ENCODE measurements at places on chromosomes 16 and 17. TPM values are rescaled to one million over a fixed set of nuclear protein-coding genes. Genes with fewer than 3 reads are reported as not detected.

DNA sequence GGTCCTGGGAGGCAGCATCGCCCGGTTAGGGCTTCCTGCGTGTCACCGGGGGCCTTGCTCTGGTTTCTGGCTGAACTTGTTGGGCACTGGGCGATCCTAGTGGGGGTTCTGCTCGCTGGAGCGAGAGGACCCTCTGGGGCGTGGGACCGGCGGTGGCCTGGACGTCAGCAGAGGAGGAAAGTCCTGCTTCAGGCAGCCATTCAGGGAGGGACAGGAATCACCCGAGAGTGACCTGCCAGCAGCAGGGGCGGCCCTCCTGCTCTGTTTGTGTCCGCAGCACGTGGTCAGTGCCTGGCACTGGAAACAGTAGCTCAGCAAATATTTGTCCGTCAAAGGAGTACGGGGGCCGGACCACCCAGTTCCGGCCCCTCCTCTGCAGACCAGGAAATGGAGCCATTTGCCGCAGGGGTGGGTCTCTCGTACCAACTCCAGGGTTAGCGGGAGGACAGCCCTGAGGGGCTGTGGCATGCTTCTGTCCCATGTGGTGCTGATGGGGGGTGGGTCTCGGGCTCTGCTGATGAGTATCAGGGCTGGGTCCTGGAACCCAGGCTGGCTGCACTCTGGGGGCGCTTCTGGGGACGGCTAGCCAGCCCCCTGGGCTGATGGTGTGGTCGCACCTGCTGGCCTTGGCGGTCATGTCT lies 48.3 kb downstream of the BAIAP2 start:
- peak; percentile 75 for DNase-seq

- DNase-seq = no peak
Observed at GRCh38 chr17:71849783-71850768, 270.7 kb upstream of the SOX9 start.

- no peak for DNase-seq
Observed at GRCh38 chr17:80030730-80031410, 4.8 kb downstream of the TBC1D16 start.

DNA sequence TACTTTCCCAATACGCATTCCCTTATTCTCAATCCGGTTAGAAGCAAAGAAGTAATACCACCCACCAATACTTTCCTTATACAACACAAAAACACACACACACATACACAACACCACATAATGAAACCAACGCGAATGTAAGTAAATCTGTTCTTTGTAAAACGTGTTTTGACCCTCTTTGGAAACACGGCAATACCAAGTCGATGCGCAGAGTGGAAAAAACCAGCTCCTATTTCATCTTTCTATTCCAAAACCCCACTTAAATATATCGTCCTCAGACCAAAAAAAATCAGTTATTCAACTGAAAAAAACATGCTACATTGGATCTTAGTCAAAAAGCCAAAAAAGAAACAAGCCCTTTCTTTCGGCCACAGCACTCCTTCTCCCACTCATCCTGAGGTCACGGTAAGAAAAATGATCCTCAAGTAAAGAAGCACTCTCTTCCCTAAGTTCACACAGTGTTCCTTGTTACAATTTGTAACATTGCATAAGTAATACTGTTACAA lies 31.0 kb upstream of the ARL4D start:
- peak; percentile 87 for DNase-seq

- DNase-seq = peak; percentile 8
Observed at GRCh38 chr16:73846356-73846755, 450.3 kb upstream of the PSMD7 start.

DNA sequence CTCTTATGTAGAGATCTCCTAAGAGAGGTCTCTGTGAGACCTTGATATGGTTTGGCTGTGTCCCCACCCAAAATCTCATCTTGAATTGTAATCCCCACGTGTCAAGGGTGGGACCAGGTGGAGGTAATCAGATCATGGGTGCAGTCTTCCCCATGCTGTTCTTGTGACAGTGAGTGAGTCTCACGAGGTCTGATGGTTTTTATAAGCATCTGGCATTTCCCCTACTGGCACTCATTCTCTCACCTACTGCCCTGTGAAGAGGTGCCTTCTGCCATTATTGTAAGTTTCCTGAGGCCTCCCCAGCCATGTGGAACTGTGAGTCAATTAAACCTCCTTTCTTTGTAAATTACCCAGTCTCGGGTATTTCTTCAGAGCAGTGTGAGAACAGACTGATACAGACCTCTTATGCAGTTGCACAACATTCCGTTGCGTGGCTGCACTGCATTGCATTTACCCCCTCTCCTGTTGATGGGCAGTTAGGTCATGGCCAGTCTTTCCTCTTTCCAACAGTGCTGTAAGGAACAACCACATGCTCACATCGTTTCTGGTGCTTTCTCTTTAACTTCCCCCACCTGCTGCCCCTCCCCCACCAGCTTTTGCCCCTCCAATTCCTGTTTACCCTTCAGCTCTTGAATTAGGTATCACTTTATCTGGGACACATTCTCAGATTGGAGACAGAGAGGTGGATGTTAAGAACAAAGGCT lies 43.6 kb upstream of the MED9 start:
- DNase-seq = no peak

GRCh38 chr16:30377050-30377811 lies 2.6 kb downstream of the MYL11 start:
- no peak for DNase-seq

GRCh38 chr17:8740486-8740885 lies 4.2 kb downstream of the CCDC42 start:
- no peak for DNase-seq

GRCh38 chr17:4448197-4448980 lies 14.6 kb downstream of the SPNS3 start:
- DNase-seq = no peak

GRCh38 chr17:1945621-1946020 lies 79.5 kb downstream of the RTN4RL1 start:
- DNase-seq = no peak

The PGAP6 gene
- polyA plus RNA-seq = 56.1 TPM

The NAT9 gene
- 46.7 TPM for polyA plus RNA-seq

The MARVELD3 gene
- polyA plus RNA-seq = 17.0 TPM

The CHD9NB gene
- polyA plus RNA-seq = 10.8 TPM

The GAA gene
- 33.3 TPM for polyA plus RNA-seq
